ENCODE measurements at places on chromosomes 1 and 21. TPM values are rescaled to one million over a fixed set of nuclear protein-coding genes. Genes with fewer than 3 reads are reported as not detected.

DNA sequence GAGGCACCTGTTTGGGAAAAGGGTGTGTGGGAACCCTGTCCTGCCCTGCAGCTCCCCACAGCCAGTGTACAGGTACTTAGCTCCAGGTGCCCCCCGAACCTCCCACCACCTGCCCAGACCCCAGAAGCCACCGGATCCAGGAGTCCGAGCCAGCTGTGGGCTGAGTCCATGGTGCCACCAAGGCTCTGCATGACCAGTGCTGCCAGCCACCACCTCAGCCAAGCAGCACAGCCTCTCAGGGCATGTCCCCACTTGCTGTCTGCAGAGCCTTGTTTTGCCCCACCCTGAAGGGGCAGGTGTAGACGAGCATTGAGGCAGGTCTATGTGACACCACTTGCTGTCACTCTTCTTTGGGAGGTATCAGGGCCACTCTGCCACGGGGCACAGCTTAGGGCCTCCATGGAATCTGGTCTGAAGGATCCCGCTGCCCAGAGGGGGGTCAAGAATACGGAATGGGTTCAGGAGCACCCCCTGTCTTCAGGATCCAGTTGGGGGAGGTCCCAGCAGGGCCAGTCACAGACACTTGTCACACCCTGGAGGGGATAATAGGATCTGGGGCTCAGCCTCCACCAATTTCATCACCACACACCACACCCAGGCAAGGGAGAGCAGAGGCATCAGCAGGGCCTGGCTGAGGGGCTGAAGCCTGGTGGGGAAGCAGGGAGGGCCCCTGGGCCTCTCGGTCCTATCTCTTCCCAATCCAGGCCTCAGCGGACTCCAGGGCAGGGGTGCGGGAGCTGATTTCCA is 27.7 kb downstream of the ARHGEF19 start:
- no peak for DNase-seq

DNA sequence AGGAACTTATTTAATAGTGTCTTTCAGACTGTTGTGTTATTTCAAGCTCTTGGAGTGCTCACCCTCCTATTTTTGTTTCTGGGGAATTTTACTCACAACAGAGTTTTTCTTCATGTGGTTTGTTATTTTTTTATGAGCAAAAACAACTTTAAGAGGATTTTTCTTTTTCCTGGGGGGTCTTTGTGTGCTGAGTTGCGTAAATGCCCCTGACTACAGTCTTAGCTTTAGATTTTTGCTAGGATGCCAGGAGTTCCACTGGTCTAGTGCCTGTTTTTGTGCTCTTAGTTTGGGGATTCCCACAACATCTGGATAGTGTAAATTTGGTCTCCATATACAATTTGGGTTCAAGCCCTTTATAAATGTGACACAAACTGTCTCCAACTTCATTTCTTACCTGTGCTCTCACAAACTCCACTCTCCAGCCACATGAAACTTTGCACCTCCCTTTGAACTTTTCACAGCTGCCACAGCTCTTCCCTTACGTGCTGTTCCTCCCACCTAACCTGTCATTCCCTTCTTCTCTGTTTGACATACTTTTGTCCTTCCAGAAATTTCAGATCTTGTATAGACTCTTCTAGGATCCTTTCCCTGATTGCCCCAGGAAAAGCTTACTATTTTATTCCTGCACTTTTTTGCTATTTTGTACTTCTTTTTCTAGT is 180.2 kb downstream of the CRB1 start:
- DNase-seq = no peak

- DNase-seq = no peak
These were observed 11.2 kb downstream of the PDE9A start for GRCh38 chr21:42664614-42665013.

- peak; percentile 56 for DNase-seq
These were observed at the start of gene SPATC1L for GRCh38 chr21:46183910-46184624. Gene SPATC1L (minus strand): TSS chr21:46184459. CDS start chr21:46182816, 1,643 bp downstream.

DNA sequence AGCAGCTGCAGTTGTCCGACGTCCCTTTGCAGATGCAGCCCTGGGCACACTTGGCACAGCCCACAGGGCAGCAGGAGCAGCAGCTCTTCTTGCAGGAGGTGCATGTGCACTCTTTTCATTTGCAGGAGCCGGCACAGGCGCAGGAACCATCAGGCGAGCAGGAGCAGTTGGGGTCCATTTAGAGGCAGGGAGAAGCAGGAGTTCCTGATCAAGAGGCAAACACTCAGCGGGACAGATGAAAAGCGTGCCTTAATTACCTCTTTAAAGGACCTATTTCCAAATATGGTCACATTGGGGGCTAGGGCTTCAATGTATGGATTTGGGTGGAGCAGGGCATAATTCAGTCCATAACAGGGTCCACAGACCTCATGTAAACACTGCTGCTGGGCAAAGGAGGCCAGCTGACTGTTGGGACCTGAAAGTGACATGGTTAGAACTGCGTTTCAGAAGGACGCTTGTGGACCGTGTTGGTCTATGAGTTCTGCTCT is 4.3 kb upstream of the CPLANE2 start:
- no peak for DNase-seq

GRCh38 chr1:14531519-14531918 is 67.0 kb upstream of the KAZN start:
- no peak for DNase-seq

DNA sequence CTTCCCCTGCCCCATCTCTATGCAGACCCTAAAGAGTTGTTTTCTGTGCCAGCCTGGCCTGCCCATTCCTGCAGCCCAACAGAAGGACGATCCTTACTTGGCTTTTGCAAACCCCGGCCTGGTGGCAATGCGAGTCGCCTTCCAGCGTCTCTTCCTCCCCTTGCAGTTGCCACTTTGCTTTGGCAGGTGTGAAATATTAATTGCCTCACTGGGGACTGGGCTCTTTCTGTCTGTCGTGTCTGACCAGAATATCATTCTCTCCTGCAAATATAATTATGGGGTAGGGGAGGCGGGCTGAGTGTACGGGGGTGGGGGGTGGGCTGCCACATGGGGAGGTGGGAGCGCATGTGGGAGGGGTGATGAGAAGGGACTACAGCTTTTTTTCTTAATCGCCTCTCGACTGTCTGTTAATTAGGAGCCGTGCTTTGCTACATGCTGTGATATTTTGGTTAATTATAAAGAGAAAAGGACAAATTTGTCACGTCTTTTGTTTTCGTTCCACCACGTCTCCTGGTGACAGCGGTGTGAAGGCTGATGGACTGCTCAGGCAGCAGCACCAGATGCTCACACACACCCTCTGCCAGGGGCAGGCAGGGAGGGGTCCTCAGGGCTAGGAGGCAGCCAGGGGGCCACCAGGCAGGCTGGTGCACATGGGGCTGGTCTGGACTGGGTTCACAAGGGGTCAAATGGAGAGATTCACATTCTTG is 80.1 kb upstream of the CD34 start:
- DNase-seq = no peak

- no peak for DNase-seq
These were observed 34.4 kb downstream of the C21orf91 start for GRCh38 chr21:17784604-17785402.

- DNase-seq = peak; percentile 91
These were observed 19.4 kb upstream of the BSDC1 start for GRCh38 chr1:32413507-32414185.

GRCh38 chr1:41819843-41820242 is 98.9 kb downstream of the HIVEP3 start:
- no peak for DNase-seq

- no peak for DNase-seq
These were observed 267.3 kb downstream of the NEGR1 start for GRCh38 chr1:72015006-72015405.

GRCh38 chr1:29120947-29121485 is 2.7 kb downstream of the TMEM200B start:
- peak; percentile 71 for DNase-seq

- DNase-seq = no peak
These were observed 187.8 kb upstream of the JUN start for GRCh38 chr1:58971629-58972140.

- peak; percentile 71 for DNase-seq
These were observed 14.5 kb downstream of the GNG12 start for GRCh38 chr1:67818725-67819301.

GRCh38 chr1:15696956-15697521 is 12.9 kb downstream of the PLEKHM2 start:
- no peak for DNase-seq

DNA sequence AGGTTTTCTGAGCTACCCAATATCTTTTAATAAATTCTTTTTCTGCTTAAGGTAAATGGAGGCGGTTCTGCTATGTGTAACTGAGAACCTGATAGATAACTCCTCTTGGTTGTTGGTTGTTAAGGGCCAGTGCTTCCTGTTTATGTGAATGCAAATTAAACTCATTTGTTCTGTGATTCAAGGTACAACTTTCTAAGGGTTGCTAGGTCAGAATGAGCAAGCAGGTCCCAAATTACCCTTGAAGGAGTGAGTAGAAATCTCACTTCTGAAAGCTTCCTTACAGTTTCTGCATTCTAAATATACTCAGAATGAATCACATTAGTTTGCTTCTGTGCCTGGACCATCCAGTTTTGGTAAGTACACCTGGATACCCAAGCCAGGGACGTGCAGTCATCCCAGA is 15.5 kb upstream of the FAM78B start:
- no peak for DNase-seq

SYT11 gene
- 5.6 TPM for total RNA-seq

LCE6A gene
- total RNA-seq = not detected

EPS8L3 gene
- total RNA-seq = 263 TPM

REN gene
- not detected for total RNA-seq

RXRG gene
- not detected for total RNA-seq

RCSD1 gene
- total RNA-seq = 6.7 TPM

RUNX3 gene
- 6.3 TPM for total RNA-seq
